Spleen (tissue), 13 donors: ENCODE measurements at places on chromosomes 3 and 15. TPM values are rescaled to one million over a fixed set of nuclear protein-coding genes. Genes with fewer than 3 reads are reported as not detected.

CTXN2 gene
- not detected for polyA plus RNA-seq

CDCP1 gene
- 0.80 TPM for polyA plus RNA-seq

- no peaks in the 10 kb centered on the region for H3K36me3 ChIP-seq
- H3K27ac ChIP-seq = no peak overlapping the region
- no peak overlapping the region for H3K4me3 ChIP-seq
- DNase-seq = no peak
Observed at GRCh38 chr3:148023994-148024393, 614.8 kb downstream of the ZIC1 start.

DNA sequence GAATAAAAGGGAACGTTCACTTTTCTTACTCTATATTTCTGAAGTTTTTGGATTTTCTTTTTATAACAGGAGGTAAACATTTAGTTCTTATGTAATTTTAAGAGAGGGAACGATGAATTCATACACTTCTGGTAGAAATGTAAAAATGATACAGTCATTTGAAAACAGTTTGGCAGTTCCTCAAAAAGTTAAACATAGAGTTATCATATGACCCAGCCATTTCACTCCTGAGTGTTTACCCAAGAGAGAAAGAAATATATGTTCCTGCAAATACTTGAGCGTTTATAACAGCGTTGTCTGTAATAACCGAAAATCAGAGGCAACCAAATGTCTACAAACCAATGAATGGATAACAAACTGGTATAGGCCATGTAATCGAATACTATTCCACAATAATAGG is 20.8 kb upstream of the CCR9 start:
- no peak overlapping the region for H3K27ac ChIP-seq
- no peak for DNase-seq
- no peak overlapping the region for H3K4me3 ChIP-seq
- H3K27me3 ChIP-seq = no peaks in the 10 kb centered on the region
- peaks cover 15% of the 10 kb centered on the region for H3K4me1 ChIP-seq
- no peaks in the 10 kb centered on the region for H3K36me3 ChIP-seq

DNA sequence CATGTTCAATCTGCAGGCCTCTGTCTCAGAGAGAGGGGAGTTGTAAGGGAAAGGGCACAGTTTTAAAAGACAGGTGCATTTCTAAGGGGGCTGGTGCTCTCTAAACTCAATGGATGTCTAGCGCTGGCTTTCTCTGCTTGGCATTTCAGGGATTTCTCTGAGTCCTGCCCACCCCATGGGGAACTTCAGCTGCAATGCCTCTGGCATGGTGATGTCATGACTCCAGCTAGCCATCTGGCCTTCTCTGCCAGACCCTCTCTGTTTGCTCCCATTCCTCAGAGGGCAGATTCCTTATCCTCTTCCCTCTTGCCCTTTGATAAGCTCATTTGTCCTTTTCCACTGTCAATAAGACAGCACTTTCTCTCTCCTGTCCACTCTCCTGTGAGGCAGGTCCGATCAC is 40.8 kb downstream of the RPLP1 start:
- no peak overlapping the region for H3K27ac ChIP-seq
- no peaks in the 10 kb centered on the region for H3K36me3 ChIP-seq
- DNase-seq = no peak
- no peaks in the 10 kb centered on the region for H3K27me3 ChIP-seq
- H3K4me1 ChIP-seq = peaks cover 5% of the 10 kb centered on the region

GRCh38 chr3:129954514-129954913 is 20.0 kb upstream of the TRH start:
- no peak overlapping the region for H3K27ac ChIP-seq
- no peak for DNase-seq
- no peak overlapping the region for H3K4me3 ChIP-seq
- no peaks in the 10 kb centered on the region for H3K27me3 ChIP-seq
- peaks cover 14% of the 10 kb centered on the region for H3K4me1 ChIP-seq

GRCh38 chr3:158642474-158643210 is 1.7 kb upstream of the GFM1 start:
- H3K27me3 ChIP-seq = no peaks in the 10 kb centered on the region
- H3K27ac ChIP-seq = no peak overlapping the region
- DNase-seq = no peak
- H3K36me3 ChIP-seq = peaks cover 2% of the 10 kb centered on the region
- peaks cover 33% of the 10 kb centered on the region for H3K4me1 ChIP-seq
- H3K4me3 ChIP-seq = no peak overlapping the region

DNA sequence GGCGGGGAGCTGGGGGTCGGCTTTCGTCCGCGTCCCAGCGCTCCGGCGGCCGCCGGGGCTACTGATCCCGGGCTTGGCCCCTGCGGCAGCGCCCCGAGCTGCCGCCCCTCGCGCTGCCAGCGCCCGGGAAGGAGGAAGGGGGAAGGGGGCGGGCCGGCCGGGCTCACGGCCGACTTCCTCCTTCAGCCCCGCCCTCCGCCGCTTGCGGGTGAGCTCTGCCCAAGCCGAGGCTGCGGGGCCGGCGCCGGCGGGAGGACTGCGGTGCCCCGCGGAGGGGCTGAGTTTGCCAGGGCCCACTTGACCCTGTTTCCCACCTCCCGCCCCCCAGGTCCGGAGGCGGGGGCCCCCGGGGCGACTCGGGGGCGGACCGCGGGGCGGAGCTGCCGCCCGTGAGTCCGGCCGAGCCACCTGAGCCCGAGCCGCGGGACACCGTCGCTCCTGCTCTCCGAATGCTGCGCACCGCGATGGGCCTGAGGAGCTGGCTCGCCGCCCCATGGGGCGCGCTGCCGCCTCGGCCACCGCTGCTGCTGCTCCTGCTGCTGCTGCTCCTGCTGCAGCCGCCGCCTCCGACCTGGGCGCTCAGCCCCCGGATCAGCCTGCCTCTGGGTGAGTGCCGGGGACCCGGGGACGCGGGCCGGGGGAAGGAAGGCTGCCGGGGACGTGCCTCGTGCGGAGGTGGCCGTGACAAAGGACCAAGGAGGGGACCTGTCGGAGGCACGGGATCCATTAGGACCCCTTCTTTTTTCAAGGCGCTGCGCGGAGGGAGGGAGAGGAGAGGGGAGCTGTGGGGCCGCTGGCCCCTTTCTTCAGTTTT is at the start of gene SEMA4B:
Gene SEMA4B (plus strand): TSS at position 201 of the 814 bp plus-strand sequence. CDS start 249 bp downstream, at position 450.
- H3K36me3 ChIP-seq = peaks cover 18% of the 10 kb centered on the region
- peaks cover 61% of the 10 kb centered on the region for H3K4me1 ChIP-seq
- no peaks in the 10 kb centered on the region for H3K27me3 ChIP-seq
- H3K4me3 ChIP-seq = peak within 1 kb of the TSS; percentile 62
- peak within 1 kb of the TSS; percentile 94 for H3K27ac ChIP-seq
- DNase-seq = peak; percentile 97
